Glutamatergic neuron (in vitro differentiated cells): ENCODE measurements at places on chromosomes 13 and 19.
A peak's percentile ranks its signal among the peaks of the same experiment; 100 is the strongest.

- no peak for DNase-seq
These were observed 53.1 kb downstream of the ARHGAP35 start for GRCh38 chr19:46913852-46914430.

DNA sequence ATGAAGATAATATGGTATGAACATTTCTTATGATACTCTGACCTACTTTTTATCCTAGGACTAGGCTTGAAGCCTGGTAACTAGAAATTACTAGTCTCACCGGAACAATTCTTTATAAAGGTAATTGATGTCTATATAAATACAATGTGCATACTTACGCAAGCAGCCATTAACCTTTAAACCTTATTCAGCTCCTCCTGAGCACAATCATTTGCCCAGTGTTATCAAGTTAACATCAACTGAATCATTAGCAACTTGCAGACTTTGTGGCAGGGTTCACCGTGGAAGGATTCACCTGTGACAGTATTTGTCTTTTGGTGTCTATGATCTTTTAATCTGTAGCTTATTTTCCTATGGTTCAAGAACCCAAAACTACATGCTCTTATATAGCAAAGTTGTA lies 508.6 kb upstream of the KLHL1 start:
- no peak for DNase-seq

DNA sequence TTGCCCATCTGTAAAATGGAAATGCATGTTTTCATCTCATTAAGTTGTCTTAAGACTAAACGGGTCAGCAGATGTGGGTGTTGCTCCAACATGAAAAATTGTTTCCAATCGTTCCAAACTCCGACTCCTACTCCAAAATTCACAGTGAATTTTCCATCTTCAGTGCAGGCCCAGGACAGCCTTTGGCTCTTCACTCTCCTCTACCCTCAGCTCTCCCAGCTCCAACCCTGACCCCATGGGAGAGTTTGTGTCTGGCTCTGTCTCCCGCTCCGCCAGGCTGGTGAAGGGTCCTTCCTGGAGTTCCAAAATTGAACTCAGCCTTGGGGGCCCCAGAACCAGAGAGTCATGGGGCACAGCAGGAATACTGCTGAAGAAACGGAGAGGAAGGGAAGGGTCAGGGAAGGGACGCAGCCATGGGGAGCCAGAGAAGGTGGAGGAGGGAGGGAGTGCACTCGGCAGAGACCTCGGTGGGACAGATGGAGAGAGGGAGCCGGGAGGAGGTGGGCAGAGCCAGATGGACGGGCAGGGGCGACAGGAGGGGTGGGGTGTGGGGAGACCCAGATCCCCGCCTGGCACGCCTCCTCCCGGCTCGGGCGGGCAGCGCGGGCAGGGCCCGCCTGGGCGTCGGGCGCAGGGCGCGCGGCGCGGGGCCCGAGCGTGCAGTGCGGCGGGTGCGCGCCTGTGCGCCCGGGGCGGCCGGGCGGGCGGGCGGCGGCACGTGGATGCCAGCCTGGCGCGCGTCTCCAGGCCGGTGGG lies 45.6 kb downstream of the CELF5 start:
- peak; percentile 38 for DNase-seq

DNA sequence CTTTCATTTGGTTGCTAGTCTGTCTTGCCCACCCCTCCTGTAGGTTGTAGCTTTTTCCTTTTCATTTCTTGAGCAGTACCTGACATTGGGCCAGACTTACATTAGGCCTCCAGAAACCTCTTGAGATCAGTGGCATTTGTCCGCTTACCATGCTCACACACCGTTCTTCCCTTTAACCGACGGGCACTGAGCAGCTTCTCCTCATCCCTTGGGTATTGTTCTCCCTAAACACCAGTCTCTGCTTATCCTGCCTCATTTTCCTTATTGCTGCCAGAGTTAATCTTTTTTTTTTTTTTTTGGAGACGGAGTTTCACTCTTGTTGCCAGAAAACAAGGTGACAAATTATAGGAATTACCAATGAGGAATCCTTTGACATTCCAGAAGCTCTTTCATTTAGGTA lies 27.2 kb upstream of the KCTD4 start:
- DNase-seq: no peak

- DNase-seq: no peak
These were observed 27.1 kb downstream of the LNX2 start for GRCh38 chr13:27593267-27593666.
